ENCODE measurements at places on chromosomes 7 and 10.

GRCh38 chr7:93921607-93922566, at the start of gene GNG11:
Gene GNG11 (plus strand): TSS chr7:93921735. CDS start chr7:93922138, 403 bp downstream.
- no peak for DNase-seq

DNA sequence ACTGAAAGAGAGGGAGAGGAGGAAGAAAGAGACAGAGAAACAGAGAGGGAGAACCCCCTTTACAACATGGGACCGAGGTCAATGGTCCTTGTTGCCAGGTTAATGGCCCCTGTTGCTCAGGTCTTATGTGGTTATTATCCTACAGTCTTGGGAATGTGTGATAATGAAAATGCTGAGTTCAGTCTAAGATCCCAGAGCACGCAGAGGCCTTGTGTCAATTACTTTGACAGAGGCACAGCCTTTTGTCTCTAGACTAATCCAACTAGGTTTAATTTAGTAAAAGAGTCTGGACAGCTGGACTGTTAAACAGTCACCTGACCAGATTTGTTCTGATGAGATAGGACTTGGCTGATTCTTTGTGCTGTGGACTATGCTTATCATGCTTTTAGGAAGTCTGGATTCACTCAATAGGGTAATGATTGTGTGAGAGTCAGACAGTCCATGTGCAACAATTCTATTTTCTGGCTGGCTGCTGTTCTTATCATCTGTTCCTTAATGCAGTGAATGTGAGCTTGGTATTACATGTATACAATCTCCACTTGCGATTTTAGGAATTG, 157.4 kb upstream of the MAGI2 start:
- no peak for DNase-seq

DNA sequence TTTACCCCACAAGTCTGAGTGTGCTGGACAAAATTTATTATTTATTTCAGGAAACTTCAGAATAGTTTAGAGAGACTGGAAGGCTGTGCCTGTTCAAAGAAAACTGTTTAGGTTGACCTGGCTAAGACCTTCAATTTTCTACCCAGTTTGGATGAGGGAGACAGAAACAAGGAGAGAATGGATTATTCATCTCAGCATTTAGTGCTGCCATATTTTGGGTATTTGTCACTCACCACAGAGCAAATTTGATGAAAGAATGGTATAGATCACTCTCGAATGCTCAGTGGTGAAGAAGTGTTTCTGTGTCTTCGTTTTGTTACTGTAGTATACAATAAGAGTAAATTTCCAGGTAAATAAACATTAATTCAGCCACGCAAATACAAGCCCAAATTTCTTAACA, 71.8 kb downstream of the SEMA3C start:
- DNase-seq = no peak

DNA sequence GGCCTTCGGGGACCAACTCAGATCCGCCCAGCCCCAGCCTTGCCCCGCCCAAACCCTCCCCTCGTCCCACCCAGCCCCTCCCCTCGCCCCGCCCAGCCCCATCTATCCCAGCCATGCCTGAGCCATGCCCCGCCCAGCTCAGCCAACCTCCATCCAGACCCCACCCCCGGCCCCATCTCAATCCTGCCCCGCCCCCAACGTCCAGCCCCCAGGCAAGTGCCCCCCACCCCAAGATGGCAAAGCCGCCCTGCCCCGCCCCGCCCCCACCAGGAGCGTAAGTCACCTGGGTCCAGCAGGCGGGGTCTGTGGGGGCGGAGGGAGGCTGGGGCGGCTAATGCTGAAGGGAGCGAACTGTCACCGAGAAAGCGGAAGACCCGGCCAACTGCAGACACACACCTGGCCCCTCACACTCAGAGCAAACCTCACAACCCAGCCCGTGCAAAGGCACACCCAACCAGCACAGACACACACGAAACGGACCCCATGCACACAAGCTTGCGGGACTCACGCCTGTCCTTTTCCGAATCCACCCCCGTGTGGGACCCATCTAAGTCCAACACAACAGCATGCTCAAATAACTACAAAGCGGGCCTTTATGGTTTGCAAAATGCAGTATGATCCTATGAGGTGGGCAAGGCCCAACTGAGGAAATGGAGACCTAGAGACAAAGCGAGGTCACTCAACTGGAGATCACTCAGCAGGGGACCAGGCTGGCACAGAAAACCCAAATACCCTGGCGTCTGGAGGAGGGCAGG, 11.5 kb upstream of the OGA start:
- DNase-seq = no peak

DNA sequence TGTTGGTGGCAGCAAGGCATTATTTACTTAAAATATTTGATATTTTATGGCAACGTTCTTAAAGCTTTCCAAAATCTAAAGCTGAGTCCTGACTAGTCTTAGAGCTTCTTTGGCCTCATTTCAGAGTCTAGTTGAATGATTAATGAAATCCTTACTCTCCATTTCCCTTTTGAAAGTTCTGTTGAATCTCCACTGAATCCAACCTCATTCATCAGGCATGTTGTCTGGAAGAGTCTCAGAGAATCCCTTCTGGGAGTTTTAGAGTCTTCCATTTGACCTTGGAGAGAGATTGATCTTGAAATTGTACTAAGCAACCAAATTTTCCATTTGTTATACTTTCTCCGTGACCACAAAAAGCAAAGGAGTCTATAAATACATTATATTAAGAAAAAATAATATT, 198.5 kb upstream of the TMEM196 start:
- no peak for DNase-seq

DNA sequence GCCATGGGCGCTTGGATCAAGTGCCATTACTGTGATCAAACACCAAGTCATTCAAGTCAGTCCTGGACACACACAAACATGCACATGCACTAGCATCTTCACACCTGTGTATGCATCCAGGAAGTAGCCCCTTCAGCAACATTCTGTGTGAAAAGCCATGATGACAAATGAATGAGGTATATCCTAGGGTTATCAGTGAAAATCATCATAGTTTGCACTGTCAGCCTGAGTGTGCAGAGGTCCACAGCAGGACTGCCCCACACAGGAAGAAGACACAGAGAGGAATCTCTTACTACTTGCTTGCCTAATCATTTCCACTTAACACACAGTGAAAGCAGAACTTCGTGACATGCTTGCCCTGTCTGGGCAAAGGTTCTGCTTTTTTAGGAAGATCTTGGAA, 184.0 kb upstream of the ADO start:
- DNase-seq = no peak

All from stimulated activated CD4-positive, alpha-beta T cell treated with anti-CD3 and anti-CD28 coated beads, Interleukin-15, amount 100 ng/mL, for 1 hour (primary cell).